ENCODE measurements at places on chromosomes 5 and 9.

DNA sequence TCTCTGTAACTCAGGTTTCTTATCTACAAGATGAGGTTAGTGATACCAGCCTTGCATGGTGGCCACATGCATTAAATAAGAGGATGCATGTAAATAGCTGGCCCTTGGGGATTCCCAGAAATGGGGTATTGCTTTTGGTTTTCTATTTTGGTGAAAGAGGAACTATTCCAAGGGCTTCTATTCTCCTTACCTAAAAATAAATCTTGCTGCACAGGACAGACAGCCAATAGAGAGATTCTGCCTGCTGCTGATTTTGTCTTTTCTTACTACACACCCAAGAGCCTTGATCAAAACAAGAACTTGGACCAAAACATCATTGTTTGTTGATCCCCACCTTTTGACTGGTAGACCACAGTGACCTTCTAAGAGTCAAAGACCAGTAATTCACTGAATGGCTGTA lies 161.8 kb downstream of the PJA2 start:
- H3K36me3 ChIP-seq, result peaks cover 4% of the 10 kb centered on the region
- H3K4me3 ChIP-seq, result no peak overlapping the region
- no peaks in the 10 kb centered on the region for H3K27me3 ChIP-seq
- H3K27ac ChIP-seq, result no peak overlapping the region
- DNase-seq, result no peak

- H3K4me1 ChIP-seq, result peaks cover 12% of the 10 kb centered on the region
- H3K36me3 ChIP-seq, result no peaks in the 10 kb centered on the region
- H3K27me3 ChIP-seq, result no peaks in the 10 kb centered on the region
- no peak overlapping the region for H3K27ac ChIP-seq
- DNase-seq, result no peak
Measured at GRCh38 chr5:127008300-127008975, 21.9 kb downstream of the MARCHF3 start.

- H3K27me3 ChIP-seq, result peaks cover 1% of the 10 kb centered on the region
- DNase-seq, result peak; percentile 38
- H3K36me3 ChIP-seq, result no peaks in the 10 kb centered on the region
Measured at GRCh38 chr9:135522137-135522877, 1.1 kb downstream of the LCN1 start.

GRCh38 chr9:75053869-75054268 lies 25.8 kb upstream of the CARNMT1 start:
- peaks cover 3% of the 10 kb centered on the region for H3K27me3 ChIP-seq
- no peaks in the 10 kb centered on the region for H3K36me3 ChIP-seq
- no peak for DNase-seq
- H3K4me1 ChIP-seq, result no peaks in the 10 kb centered on the region
- H3K4me3 ChIP-seq, result no peak overlapping the region

DNA sequence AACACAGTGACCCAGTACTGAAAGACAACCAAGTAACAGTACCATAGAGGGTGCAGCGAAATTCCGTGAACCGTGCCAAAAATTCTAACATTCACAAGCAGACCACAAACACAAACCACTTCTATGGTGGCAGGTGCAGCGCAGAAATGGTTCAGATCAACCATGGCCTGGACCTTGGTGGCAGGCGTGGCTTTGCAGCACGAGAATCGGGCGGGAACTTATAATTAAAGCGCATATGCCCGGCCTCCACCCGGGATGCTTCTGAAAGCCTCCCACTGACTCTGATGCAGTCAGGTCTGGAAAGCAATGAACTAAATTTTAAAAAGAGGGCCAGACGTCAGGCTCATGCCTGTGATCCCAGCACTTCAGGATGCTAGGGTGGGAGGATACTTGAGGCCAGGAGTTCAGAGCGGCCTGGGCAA lies 68.0 kb upstream of the TBC1D9B start:
- no peak for DNase-seq
- no peaks in the 10 kb centered on the region for H3K27me3 ChIP-seq
- H3K27ac ChIP-seq, result no peak overlapping the region
- peaks cover 44% of the 10 kb centered on the region for H3K36me3 ChIP-seq
- no peaks in the 10 kb centered on the region for H3K4me1 ChIP-seq

- no peaks in the 10 kb centered on the region for H3K36me3 ChIP-seq
- no peak overlapping the region for H3K27ac ChIP-seq
- H3K27me3 ChIP-seq, result no peaks in the 10 kb centered on the region
Measured at GRCh38 chr5:65047948-65048690, 279.4 kb downstream of the CWC27 start.

DNA sequence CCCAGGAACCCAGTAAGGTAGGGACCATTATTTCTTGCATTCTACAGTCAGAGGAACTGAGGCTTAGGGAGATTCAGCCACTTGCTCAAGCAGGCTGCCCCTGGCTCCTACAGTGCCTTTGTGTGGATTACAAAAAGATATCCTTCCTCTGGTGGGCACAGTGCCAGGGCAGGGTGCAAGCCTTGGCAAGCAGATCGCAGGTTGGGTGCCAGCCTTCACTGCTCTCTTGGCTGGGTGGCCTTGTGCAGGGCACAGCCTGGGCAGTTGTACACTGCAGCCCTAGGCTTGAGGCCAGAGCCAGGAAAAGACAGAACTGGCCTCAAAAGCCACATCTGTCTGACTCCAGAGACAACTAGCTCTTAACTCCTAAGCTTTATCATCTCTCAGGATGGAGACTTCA lies 15.0 kb downstream of the DOCK2 start:
- DNase-seq, result no peak
- H3K27me3 ChIP-seq, result peaks cover 15% of the 10 kb centered on the region
- peaks cover 8% of the 10 kb centered on the region for H3K4me1 ChIP-seq
- no peak overlapping the region for H3K4me3 ChIP-seq
- no peaks in the 10 kb centered on the region for H3K36me3 ChIP-seq

- H3K4me3 ChIP-seq, result no peak overlapping the region
- H3K4me1 ChIP-seq, result peaks cover 6% of the 10 kb centered on the region
- peak overlapping the region; percentile 23 for H3K27ac ChIP-seq
- H3K27me3 ChIP-seq, result no peaks in the 10 kb centered on the region
Measured at GRCh38 chr5:172322028-172322965, 38.7 kb upstream of the UBTD2 start.

GRCh38 chr5:9059920-9060691 lies 485.8 kb downstream of the SEMA5A start:
- H3K27me3 ChIP-seq, result no peaks in the 10 kb centered on the region
- H3K27ac ChIP-seq, result no peak overlapping the region
- peaks cover 3% of the 10 kb centered on the region for H3K4me1 ChIP-seq
- no peak for DNase-seq
- H3K4me3 ChIP-seq, result no peak overlapping the region

DNA sequence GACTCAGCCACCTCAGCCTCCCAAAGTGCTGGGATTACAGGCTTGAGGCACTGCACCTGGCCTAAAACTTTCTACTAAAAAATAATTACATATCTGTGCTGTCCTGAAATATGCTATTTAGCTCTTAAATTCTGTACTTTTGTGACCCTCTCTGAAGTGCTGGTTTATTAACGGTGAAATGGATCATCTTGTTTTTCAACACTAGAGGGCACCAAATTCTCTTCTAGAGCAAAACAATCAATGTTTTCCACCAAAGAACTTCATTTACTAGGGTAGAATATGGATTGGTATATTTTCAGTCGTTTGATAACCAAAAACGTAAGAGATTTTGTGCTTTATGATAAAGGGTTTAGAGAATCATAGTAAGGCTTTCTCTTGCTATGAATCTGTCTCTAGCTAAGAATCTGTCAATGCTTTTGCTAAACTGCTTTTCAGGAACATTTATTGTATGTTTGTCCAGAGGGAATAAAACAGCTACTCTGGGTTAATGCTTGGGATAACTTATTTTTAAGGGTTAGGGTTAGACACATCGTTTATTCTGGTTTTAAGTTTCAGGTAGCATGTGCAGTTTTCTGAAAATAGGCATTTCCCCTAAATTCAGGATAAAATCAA lies 63.6 kb downstream of the RNF180 start:
- no peaks in the 10 kb centered on the region for H3K27me3 ChIP-seq
- H3K4me1 ChIP-seq, result no peaks in the 10 kb centered on the region
- peaks cover 10% of the 10 kb centered on the region for H3K36me3 ChIP-seq
- no peak overlapping the region for H3K27ac ChIP-seq

DNA sequence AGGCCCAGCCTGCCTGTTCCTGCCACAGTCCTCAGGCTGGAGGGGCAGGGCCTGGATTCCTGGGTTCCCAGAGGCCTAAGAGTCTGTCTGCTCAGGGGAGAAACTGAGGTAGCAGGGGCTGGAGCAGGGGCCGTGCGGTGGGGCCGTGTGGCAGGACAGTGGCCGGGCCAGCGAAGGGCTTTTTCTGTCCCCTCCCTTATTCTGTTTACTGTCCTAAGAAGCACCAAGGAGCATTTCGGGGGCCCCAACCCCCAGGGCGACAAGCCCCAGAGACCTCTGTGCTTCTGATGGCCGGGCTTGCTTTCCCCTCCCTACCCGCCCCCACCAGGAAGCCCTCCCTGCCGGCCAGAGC lies 6.8 kb upstream of the ASB6 start:
- no peak overlapping the region for H3K27ac ChIP-seq
- H3K27me3 ChIP-seq, result no peaks in the 10 kb centered on the region
- no peak overlapping the region for H3K4me3 ChIP-seq
- no peak for DNase-seq
- H3K4me1 ChIP-seq, result peaks cover 25% of the 10 kb centered on the region

- H3K4me3 ChIP-seq, result peak overlapping the region; percentile 22
- no peaks in the 10 kb centered on the region for H3K4me1 ChIP-seq
- no peak for DNase-seq
- H3K27ac ChIP-seq, result no peak overlapping the region
Measured at GRCh38 chr9:37002413-37003217, 31.5 kb downstream of the PAX5 start.

DNA sequence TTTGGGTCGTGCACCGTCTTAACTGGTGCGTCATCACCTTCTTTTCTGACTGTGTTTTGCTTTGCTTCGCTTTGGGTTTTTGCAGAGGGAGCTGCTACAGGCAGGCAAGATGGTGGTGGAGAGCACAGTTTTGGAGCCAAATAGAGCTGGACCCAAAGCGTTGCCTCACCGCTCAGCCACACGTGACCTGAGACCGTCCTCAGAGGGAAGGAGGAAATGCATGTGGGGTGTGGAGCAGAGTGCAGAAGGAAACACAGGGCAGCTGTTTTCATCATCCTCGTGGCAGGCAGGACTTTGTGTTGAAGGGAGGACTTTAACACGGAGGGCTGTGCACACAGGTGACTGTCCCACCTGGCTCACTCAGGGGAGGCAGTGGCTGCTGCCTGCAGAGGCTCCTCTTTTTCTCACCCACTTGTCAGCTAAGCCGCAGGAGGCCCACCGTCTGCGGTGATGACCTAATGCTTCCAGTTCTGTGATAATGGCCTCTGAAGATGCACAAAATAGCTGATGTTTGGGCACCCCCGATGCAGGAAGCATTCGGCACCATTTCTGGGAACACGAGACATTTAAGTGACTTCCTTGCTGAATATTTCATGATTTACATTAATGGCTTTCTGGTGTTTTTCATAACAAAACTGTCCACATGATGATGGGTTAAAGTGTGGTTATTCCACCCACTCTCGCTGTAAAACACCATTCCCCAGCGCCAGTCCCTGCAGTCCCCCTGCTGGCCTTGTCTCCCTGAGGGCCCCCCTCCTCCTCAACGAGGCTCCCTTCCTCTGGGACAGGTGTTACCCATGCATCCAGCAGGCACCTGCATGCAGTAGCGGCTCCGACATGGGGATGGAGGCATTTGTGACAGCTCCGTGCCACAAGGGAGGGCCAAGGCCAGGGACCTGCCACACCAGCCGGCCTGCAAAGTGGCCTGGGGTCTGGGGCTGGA lies 12.4 kb upstream of the UBAC1 start:
- H3K36me3 ChIP-seq, result no peaks in the 10 kb centered on the region
- peaks cover 41% of the 10 kb centered on the region for H3K27me3 ChIP-seq
- H3K4me1 ChIP-seq, result peaks cover 3% of the 10 kb centered on the region
- H3K27ac ChIP-seq, result no peak overlapping the region

DNA sequence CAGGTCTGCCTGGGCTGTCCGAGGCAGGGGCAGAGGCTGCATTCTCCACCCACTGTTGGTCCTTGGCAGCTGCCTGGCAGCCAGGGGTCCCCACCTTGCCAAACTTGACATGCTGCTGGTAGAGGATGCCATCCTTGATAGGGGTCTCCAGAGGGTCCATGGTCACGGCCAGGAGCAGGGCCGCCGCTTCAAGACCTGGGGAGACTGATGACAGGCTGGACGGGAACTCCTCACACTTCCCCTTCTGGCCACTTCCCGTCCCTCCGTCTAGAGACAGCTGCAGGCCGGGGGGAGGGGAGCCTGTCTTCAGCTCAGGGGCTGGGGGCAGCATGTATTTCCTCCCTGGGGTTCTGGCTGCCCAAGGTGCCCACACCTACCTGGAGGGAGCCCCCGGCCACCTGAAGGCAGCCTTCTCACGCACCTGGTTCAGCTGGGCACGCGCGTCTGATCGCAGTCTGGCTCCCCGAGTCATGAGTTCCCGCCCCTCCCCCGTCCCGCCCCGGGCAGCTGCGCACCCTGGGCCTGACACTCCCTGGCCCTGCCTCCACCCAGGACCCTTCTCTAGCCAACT lies at the start of gene DOK3:
TSS of gene DOK3 (minus strand) at position 446 of the 571 bp plus-strand sequence. CDS start at position 160, 286 bp downstream.
- no peak within 1 kb of the TSS for H3K4me3 ChIP-seq
- H3K27ac ChIP-seq, result no peak within 1 kb of the TSS
- peaks cover 14% of the 10 kb centered on the region for H3K36me3 ChIP-seq
- no peak for DNase-seq
- H3K27me3 ChIP-seq, result no peaks in the 10 kb centered on the region
- H3K4me1 ChIP-seq, result no peaks in the 10 kb centered on the region

GRCh38 chr5:154236536-154237375 lies 46.2 kb downstream of the GALNT10 start:
- no peak overlapping the region for H3K4me3 ChIP-seq
- no peaks in the 10 kb centered on the region for H3K27me3 ChIP-seq
- DNase-seq, result no peak
- no peaks in the 10 kb centered on the region for H3K36me3 ChIP-seq
- no peak overlapping the region for H3K27ac ChIP-seq

GRCh38 chr5:17061973-17062470 lies 125.9 kb upstream of the MYO10 start:
- H3K4me3 ChIP-seq, result no peak overlapping the region
- DNase-seq, result no peak
- H3K27ac ChIP-seq, result no peak overlapping the region
- H3K36me3 ChIP-seq, result no peaks in the 10 kb centered on the region

DNA sequence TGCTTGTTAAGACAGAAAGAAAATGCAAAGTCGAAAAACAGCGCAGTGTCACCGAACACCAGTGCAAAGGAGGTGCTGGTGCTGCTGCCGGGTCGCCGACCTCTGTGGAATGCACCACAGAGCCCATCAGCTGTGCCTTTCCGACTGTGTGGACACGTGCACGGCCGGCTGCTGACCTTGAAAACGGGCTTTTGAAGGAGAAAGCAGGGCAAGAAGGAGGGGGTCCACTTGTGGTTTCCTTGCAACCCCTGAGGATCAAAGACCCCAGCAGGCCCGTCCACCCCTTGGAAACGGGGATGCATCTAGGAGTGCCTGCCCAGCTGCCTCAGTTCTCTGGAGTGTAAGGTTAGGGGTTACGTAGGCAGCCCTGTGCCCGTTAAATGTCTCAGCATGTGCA lies 6.2 kb upstream of the OLFM1 start:
- H3K36me3 ChIP-seq, result no peaks in the 10 kb centered on the region
- DNase-seq, result no peak
- peaks cover 5% of the 10 kb centered on the region for H3K4me1 ChIP-seq
- no peak overlapping the region for H3K4me3 ChIP-seq
- no peak overlapping the region for H3K27ac ChIP-seq

- no peak overlapping the region for H3K4me3 ChIP-seq
- H3K27me3 ChIP-seq, result no peaks in the 10 kb centered on the region
Measured at GRCh38 chr5:110225949-110226348, 500.5 kb downstream of the TMEM232 start.

GRCh38 chr9:83299571-83299970 lies 236.6 kb upstream of the RASEF start:
- H3K27ac ChIP-seq, result no peak overlapping the region
- peaks cover 56% of the 10 kb centered on the region for H3K27me3 ChIP-seq
- H3K4me3 ChIP-seq, result no peak overlapping the region
- no peak for DNase-seq
- H3K4me1 ChIP-seq, result no peaks in the 10 kb centered on the region

Measured in mesothelial cell of epicardium (in vitro differentiated cells).